ENCODE measurements at places on chromosomes 13 and 19.

- DNase-seq = no peak
Observed at GRCh38 chr19:40335855-40336600, 12.2 kb downstream of the C19orf47 start.

GRCh38 chr13:20425819-20426219 is 99.8 kb downstream of the CRYL1 start:
- no peak for DNase-seq

- no peak for DNase-seq
Observed at GRCh38 chr13:27933580-27934328, 14.0 kb downstream of the PDX1 start.

DNA sequence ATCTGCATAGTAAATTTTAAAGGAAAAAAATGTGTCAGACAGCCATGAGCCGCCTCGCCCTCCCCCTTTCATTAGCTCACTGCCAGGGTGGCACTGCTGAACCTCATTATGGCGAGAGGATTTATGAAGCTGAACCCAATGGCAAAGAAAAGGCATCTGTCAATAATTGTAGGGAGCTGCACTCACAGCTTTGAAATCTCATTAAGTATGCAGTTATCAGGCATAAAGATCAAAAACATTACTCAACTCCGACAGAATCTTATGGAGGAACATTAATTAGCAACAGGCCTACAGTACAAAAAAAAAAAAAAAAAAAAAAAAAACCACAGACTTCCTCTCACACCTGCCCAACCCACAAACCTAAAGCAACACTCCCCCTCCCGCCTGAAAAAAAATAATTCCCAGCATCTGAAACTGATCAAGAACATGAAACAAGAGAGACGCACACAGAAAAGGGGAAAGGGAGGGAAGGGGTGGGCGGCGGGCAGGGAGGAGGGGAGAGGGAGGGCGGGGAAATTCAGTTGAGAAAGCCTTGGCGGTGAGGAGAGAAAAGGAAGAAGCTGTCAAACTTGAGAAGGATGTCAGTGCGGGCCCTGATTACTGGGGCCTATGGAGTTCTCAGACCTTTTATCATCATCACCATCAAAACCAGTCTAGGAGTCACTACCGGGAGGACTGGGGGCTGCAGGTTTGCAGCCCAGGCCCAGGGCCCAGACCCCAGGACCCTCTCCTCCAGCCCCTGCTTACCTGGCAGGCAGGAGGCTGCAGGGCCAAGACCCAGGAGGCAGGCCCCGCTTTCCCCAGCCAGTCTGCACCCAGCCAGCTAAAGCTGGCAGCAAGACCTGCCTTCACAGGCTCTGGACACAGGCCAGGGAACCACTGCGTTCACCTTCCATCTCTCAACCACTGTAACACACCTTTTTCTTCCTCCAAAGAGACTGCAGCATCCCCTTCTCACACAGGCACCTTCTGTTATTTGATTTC is 8.9 kb downstream of the TSHZ3 start:
- DNase-seq = no peak

DNA sequence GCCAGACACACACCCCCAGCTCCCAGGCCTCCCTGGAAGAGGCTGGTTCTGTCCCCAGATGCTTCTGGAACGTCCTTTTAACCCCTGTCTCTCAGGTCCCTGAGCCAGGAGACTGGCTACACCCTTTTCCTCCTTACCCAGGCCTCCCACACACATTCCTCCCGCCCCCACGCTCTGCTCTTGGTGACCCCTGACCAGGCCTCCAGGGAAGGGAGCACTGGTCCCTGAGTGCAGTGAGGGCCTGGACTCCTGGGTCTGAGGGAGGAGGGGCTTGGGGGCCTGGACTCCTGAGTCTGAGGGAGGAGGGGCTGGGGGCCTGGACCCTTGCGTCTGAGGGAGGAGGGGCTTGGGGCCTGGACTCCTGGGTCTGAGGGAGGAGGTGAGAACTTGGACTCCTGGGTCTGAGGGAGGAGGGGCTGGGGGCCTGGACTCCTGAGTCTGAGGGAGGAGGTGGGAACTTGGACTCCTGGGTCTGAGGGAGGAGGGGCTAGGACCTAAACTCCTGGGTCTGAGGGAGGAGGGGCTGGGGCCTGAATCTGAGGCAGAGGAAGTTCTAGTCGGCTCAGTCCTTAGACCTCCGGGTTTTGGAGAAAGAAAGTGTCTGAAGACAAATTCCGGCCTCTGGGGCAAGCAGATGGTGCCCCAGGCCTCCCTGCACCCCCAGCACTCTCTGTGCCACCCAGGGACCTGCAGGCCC is 527 bp downstream of the KLK6 start:
- no peak for DNase-seq

- no peak for DNase-seq
Observed at GRCh38 chr13:23992781-23993679, 95.7 kb upstream of the C1QTNF9B start.

DNA sequence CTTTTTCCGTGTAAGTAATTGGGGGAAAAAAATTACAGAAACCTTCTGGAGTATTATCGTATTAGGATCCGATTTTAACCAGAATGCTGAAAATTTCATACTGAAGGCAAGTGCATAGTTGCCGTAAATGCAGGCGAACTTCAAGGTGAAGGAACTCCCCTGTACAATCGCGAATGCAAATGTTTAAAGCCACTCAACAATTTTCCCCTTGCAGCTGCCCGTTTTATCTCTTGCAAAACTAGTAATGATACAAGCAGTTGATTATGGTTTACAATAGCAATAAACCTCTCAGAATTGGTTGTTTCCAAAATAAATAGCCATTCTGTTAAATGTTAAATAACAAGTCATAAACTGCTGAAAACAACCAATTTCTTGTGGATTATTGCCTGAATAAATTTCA is 105.7 kb downstream of the DNAJC15 start:
- DNase-seq = no peak

DNA sequence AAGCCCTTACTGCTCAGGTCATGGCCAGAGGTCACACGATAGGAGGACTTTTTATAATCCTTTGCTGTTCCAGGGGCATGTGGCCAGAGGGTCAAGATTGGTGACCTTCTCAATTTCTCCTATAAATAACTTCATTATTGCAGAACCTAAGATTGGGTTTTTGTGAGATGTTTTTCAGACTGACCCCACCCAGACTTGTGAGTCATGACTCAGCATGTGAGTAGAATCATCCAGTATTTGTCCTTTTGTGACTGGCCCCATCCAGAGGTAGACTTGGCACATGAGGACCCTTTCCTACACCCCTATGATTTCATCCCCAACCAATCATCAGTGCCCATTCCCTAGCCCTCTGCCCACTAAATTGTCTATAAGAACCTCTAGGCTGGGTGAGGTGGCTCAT is 84.5 kb upstream of the ABCC4 start:
- no peak for DNase-seq

DNA sequence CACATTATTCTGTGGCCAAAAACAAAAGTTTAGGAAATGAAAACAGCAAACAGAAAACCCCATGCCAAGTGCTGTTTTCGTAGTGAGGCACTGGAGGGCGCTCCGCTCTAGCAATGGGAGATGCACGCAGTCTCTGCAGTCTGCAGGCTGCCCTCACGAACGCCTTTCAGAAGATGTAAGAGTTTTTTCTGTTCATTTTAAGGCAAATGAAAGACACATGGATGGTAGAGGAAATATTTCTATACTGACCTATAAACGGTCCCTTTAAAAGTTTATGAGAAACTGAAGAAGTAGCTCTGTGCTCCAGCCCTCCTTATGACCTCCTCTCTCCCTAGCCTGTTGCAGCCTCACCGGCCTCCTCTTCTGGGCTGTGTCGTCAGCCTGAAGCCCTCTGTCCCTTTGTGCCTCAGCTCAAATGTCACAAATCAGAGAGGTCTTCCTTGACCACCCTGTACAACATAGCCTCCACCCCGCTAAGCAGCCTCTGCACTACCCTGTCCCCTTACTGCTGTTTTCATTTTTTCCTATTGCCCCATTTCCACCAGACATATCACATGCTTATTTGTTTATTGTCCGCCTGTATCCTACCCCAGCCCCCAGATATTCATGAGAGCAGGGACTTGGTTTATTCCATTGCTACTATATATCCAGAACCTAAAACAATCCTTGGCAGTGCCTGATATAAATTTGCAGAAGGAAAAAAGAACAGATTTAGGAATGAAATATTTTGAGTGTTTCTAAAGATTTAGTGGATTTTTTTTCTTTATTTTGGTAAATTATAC is 116.4 kb downstream of the TM9SF2 start:
- no peak for DNase-seq

GRCh38 chr19:35038623-35039512 is 2.7 kb upstream of the HPN start:
- peak; percentile 34 for DNase-seq

DNA sequence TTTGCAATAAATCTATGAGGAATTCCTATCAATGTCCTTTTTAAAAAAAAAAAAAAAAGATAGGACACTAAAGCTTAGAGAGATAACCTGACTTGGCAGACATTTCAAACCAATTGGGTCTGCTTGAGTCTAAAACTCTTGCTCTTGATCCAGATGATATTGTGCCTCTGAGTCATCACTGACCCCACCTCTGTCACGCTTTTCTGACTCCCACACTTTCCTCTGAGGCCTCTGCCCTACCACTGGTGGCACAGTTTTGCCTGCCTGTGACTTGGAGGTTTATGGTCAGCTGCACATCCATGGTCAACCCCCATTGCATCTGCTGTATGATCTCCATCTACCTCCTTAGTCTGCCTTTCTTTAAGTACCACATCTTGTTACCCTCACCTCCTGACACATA is 328.7 kb downstream of the SPRY2 start:
- no peak for DNase-seq

- DNase-seq = peak; percentile 74
Observed at GRCh38 chr19:7506385-7507328, 9.2 kb upstream of the ZNF358 start.

- no peak for DNase-seq
Observed at GRCh38 chr13:30803749-30804148, 68.4 kb downstream of the ALOX5AP start.

- DNase-seq = peak; percentile 18
Observed at GRCh38 chr19:13234518-13234917, 84.3 kb downstream of the IER2 start.

GRCh38 chr13:20156702-20157101 is 4.2 kb downstream of the GJA3 start:
- no peak for DNase-seq

DNA sequence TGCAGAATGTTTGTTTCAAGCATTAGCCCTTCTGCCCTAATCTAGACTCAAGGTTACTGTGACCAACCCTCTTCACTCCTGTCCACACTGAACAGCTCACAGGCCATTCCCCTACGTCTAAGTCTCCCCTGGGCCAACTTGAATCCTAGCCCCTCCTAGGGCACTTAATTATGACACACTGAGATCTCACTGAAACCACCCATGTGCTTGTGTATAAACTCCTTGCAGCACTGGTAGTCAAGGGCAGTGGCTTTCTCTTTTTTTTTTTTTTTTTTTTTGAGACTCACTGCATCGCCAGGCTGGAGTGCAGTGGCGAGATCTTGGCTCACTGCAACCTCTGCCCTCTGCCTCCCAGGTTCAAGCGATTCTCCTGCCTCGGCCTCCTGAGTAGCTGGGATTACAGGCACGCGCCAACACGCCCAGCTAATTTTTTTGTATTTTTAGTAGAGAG is 1.9 kb upstream of the AKT2 start:
- DNase-seq = no peak

- no peak for DNase-seq
Observed at GRCh38 chr19:41711376-41712261, 3.2 kb downstream of the CEACAM5 start.

- no peak for DNase-seq
Observed at GRCh38 chr13:27466513-27466912, 16.1 kb upstream of the MTIF3 start.

- no peak for DNase-seq
Observed at GRCh38 chr13:39913339-39913738, 257.9 kb downstream of the COG6 start.

GRCh38 chr19:604355-604754 is 14.7 kb downstream of the HCN2 start:
- DNase-seq = no peak

- no peak for DNase-seq
Observed at GRCh38 chr13:24093047-24093446, 67.5 kb upstream of the SPATA13 start.

GRCh38 chr19:32692727-32693061 is 1.1 kb downstream of the NUDT19 start:
- DNase-seq = no peak

DNA sequence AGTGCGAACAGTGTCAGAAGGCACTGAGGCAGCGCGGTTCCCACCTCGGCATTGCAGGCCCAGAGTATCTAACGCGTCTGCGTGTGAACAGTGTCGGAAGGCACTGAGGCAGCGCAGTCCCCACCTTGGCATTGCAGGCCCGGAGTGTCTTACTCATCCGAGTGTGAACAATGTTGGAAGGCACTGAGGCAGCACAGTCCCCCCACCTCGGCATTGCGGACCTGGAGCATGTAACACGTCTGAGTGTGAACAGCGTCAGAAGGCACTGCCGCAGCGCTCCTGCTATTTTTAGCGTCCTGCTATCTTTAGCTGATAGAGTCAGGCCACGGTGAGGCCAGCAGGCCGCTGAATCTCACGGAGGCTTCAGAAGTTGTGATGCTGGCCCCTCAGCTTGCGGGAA is 39.6 kb downstream of the ATP11A start:
- peak; percentile 74 for DNase-seq

DNA sequence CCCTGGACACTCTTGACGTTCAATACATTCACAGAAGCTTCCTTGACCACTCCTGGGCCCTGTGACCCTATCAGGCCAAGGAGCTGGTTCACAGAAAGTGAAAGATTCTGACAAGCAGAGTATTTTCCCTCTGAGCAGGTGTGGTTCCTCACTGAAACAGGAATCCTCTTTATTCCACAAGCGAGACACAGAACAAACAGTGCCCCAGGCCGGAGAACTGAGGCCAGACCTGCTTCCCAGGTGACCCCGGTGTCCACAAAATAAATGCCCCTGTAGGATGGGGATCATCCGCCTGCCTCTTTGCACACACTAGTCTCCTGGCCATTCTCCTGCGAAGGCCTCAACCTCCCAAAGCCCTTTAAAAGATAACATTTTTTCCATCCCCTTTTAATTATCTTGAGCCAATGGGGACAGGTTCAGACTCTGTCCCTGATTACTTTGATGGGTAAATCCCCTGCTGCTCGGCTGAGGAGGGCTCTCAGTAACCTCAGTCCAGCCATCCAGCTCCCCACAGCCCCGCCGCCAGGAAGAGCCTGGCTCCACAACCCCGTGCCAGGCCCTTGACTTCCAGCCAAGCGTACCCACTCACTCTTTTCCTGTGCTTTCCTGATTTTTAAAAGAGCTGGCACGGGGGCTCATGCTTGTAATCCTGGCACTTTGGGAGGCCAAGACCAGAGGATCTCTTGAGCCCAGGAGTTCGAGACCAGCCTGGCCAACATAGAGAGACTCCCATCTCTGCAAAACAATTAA is 129.1 kb downstream of the FOXO1 start:
- DNase-seq = no peak

GRCh38 chr13:54029226-54029625 is 1000.6 kb downstream of the OLFM4 start:
- DNase-seq = no peak

GRCh38 chr19:13044231-13044836 is 49.1 kb downstream of the NFIX start:
- no peak for DNase-seq

DNA sequence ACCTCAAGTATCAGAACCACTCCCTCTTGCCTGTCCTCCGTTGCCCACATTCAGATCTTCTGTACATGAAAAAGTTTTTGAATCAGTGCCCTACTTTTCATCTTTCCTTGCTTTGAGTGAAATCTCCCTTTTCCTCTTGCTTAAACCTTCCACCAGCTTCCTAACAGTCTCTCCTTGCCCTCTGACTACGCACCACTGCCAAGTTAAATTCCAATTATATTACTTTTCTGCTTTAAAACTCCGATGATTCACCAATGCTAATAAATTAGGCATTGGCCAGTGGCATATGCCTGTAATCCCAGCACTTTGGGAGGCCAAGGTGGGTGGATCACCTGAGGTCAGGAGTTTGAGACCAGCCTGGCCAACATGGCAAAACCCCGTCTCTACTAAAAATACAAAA is 30.7 kb upstream of the RFXAP start:
- no peak for DNase-seq
